Muscle of back (tissue), 13 donors: ENCODE measurements at places on chromosomes 4 and X. TPM values are rescaled to one million over a fixed set of nuclear protein-coding genes. Genes with fewer than 3 reads are reported as not detected.
A peak's percentile ranks its signal among the peaks of the same experiment; 100 is the strongest.

RAB41 gene
- 0.42 TPM for polyA plus RNA-seq

CCDC160 gene
- polyA plus RNA-seq = 0.15 TPM

NAT8L gene
- 2.3 TPM for polyA plus RNA-seq

CSAG3 gene
- not detected for polyA plus RNA-seq

NR3C2 gene
- 16.0 TPM for polyA plus RNA-seq

CXXC4 gene
- 2.2 TPM for polyA plus RNA-seq

GAGE2A gene
- not detected for polyA plus RNA-seq

SPIN4 gene
- polyA plus RNA-seq = 13.8 TPM

TBX22 gene
- 0.07 TPM for polyA plus RNA-seq

DNA sequence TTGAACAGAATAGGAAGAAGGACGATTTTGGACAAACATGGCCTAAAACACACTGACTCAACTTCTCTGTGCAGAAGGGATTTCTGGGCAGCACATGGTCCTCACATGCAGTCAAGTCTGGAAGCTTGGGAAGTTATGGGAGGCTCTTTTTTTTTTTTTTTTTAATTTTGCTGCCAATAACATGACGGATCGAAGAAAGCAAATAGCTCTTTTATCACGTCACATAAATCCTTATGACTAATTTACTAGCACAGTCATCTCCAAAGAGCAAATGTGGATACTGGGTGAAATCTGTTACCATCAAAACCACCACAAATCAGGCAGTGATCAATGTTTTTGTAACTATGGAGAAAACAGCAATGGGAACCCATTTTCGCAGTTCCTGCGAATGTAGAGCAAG, 193.3 kb upstream of the FAM9B start:
- no peak for DNase-seq

- peak; percentile 61 for DNase-seq
Measured at GRCh38 chrX:118536687-118537461, 41.3 kb downstream of the DOCK11 start.

- no peak for DNase-seq
Measured at GRCh38 chr4:26866781-26867180, 6.1 kb downstream of the STIM2 start.

- no peak for DNase-seq
Measured at GRCh38 chrX:72057849-72058248, 73.9 kb downstream of the RTL5 start.

DNA sequence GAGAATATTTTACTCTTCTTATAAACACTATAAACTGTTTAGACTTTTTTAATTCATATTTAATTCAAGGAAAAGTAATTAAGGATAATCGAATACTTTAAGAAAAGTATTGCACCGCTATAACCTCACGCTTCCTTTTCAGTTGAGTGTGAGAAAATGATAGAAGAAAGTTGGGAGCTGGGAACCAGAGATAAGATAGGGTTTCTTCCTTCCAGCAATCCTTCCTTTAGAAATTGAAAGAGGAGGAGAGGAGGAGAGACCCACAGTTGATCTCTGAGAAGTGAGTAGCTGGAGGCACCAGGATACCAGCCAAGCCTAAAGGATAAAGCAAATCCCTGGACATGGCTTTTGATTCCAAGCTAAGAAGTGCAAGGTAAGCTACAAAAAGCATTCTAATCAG, 242.3 kb upstream of the NOCT start:
- no peak for DNase-seq

DNA sequence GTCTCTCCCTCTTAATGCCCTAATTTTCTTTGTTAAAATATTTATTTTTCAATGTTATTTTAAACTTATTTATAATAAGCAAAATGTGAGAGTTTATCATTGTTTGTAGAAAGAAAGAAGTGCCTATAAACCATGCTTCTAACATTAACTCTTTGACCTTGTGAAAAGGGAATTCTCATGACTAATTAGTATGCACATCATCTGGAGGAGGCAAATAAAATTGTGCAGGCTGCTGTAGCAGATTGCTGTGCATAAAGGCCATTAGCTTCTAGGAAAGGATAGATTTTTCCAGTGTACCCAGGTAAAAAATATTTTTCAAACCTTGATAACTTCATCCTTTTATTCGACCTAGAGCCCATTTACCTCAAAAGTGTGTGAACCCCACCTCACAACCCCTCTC, 84.6 kb upstream of the GUCY1A1 start:
- DNase-seq = no peak

DNA sequence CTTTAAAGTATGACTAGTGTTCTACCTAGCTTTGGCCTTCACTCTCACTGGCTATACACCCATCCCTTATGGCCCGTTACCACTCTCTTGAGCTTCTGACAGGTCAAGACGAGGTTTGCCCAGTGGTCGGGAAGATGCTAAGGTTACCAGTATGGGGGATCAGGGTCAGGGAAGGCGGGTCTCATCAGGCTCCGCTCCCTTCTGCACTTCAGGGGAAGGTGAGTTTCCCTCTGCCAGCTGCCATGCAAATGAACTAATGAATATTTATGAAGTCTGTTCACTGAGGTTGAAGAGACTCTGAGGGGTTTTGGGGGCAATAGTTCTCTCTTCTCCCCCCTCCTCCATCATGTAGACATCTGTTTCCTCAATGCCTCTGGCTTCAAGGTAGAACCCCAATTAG, 6.6 kb downstream of the EFNB1 start:
- no peak for DNase-seq

- DNase-seq = no peak
Measured at GRCh38 chr4:131450572-131451209, 1698.4 kb upstream of the PCDH10 start.

DNA sequence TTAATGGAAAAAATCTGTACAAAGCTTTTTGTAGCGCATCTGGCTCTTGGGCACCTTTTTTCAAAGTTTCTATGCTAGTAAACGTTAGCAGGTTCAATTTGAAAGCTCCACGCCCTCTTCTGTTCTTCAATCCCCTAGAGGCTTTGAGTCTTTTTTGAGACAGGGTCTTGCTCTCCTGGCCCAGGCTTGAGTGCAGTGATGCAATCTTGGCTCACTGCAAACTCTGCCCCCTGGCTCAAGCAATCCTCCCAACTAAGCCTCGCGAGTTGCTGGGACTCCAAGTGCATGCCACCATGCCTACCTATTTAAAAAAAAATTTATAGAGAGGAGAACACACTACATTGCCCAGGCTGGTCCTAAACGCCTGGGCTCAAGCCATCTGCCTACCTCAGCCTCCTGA, 9.2 kb downstream of the RXFP1 start:
- DNase-seq = no peak

- no peak for DNase-seq
Measured at GRCh38 chrX:134849390-134849789, 141.4 kb upstream of the SMIM10 start.

DNA sequence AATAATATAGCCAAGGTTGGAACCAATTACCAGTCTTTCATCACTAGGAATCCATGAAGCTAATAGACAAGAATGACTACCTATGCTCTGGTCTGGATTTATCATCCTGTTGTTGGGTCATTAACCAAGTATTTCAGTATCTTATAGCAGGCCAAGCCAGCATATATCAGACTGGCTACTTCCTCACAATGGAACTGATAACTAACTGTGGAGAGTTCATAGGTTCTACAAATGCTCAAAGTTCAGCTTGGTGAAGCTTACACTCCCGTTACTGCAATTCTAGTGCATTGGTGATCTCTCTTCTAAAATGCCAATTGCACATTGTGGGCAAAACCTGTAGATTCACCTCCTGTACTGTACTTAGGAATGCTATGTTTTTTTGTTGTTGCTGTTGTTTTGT, 4.8 kb downstream of the TRPC5OS start:
- DNase-seq = no peak

DNA sequence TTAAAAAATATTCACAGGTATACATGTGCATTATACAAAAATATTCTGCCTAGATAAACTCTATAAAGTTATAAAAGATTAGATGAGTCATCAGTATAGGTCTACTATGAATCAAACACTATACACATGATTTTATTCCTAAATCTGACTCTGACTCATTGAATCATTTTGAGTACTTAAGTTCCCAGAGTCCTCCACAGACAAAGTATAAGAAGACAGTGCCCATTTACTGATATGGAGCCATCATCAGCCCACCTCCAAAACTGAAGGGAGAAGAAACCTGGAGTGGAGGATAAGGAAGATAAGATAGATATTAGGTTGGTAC, 28.7 kb upstream of the ANTXR2 start:
- DNase-seq = no peak

DNA sequence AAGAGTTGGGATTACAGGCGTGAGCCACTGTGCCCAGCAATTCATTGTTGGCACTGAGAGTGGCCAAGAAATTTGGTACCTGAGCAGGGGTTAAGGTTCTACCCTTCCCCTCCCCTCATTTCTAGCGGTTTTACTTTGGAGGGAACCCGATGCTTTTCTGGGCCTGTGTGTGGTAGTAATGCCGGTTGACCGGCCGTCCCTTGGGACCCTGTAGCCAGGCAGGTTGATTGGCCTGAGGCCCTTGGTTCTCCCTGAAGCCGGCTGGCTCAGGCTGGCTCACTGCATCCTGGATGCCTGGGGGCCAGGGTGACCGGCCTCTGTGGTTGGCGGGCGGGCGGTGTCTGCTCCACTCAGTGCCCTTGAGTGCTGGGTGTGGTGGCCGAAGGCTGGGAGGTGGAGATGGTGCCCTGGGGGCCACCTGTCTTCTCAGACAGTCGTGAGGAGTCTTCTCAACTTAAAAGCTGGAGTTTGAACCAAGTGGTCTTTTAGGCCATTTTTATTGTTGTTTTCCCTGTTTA, 45.6 kb downstream of the RGS12 start:
- DNase-seq = no peak

- DNase-seq = no peak
Measured at GRCh38 chrX:108020631-108021030, 24.2 kb upstream of the VSIG1 start.

GRCh38 chrX:111394569-111394968, 17.4 kb downstream of the DCX start:
- DNase-seq = no peak

- DNase-seq = peak; percentile 69
Measured at GRCh38 chr4:138910914-138911336, 104.7 kb upstream of the NOCT start.

GRCh38 chrX:14776901-14777300, 96.0 kb downstream of the FANCB start:
- no peak for DNase-seq

- no peak for DNase-seq
Measured at GRCh38 chrX:129678614-129679195, 23.9 kb upstream of the APLN start.
